ENCODE measurements at places on chromosomes 16 and 17.

DNA sequence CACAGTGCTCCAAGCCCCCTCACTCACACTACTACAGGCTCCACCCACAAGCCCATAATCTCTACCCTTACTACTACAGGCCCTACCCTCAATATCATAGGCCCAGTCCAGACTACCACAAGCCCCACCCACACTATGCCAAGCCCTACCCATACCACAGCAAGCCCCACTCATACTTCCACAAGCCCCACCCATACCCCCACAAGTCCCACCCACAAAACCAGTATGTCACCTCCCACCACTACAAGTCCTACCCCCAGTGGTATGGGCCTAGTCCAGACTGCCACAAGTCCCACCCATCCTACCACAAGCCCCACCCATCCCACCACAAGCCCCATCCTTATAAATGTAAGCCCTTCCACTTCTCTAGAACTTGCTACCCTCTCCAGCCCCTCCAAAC, 13.8 kb downstream of the RIPOR1 start:
- DNase-seq, result peak; percentile 77

GRCh38 chr16:53131050-53131362, 76.2 kb downstream of the CHD9 start:
- DNase-seq, result no peak

DNA sequence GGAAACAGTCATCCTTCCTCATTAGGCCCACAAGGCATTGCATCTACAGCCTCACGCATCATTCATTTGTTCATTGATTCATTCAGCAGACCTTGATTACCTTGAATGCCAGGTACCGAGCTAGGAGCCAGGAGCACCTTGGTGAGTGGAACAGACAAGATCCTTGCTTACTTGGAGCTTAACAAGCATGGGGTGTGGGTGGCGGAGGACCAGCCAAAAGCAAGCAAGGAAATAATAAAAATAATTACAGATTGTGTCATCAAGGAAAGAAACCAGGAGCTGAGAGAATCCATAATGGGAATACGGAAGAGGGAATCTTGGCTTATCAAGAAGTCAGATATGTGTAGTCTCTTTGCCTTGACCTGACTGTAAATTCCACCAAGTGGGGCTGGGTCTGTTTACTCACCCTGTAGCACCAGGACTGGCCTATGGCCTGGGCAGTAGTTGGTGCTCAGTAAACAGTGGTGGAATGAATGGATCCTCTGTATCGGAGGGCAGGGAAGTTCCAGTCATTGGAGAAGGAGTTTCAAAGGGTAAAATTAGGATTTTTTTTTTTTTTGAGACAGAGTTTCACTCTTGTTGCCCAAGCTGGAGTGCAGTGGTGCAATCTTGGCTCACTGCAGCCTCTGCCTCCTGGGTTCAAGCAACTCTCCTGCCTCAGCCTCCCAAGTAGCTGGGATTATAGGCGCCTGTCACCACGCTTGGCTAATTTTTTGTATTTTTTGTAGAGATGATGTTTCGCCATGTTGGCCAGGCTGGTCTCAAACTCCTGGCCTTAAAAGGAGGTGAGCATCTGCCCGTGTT, 157.7 kb downstream of the MSI2 start:
- DNase-seq, result no peak

GRCh38 chr17:48915459-48916282, 7.5 kb downstream of the UBE2Z start:
- no peak for DNase-seq

DNA sequence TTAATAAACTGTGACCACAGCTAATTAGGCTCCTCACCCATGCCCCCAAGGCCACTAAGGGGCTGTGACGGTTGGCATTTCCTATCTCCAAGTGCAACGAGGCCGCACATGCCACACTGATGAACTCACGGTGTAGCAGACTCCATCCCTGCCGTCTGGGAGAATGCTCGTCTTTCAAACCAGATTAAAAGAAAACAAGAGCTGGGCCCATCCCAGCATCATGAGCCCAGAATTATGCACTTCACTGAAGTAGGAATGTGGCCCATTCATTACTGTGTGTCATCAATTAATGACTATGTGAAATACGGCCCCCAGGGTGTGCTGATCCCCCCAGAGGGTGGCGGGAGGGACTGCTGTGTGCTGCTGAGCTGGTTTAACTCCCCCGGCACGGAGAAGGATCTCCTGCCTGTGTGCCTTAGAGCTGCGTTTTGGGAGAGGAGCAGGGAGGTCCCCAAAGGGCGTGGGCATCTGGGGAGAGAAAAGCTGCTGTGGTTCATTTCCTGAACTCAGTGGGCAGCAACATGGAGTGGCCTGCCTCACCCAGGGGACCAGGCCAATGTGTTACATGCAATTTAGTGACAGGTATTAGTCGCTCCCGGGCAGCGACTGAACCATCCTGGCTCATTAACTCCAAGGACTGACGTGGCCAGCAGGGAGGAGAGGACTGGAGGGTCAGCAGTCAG, 194.5 kb downstream of the FOXL1 start:
- no peak for DNase-seq

- DNase-seq, result no peak
Measured at GRCh38 chr17:2364763-2365116, 27.4 kb downstream of the SGSM2 start.

GRCh38 chr16:3578121-3578520, 918 bp upstream of the NLRC3 start:
- no peak for DNase-seq
